ENCODE measurements at places on chromosomes 4 and X.
A peak's percentile ranks its signal among the peaks of the same experiment; 100 is the strongest.

GRCh38 chrX:5648941-5649568, 579.6 kb downstream of the NLGN4X start:
- no peak for DNase-seq

GRCh38 chr4:114282937-114283336, 303.5 kb upstream of the ARSJ start:
- DNase-seq, result no peak

DNA sequence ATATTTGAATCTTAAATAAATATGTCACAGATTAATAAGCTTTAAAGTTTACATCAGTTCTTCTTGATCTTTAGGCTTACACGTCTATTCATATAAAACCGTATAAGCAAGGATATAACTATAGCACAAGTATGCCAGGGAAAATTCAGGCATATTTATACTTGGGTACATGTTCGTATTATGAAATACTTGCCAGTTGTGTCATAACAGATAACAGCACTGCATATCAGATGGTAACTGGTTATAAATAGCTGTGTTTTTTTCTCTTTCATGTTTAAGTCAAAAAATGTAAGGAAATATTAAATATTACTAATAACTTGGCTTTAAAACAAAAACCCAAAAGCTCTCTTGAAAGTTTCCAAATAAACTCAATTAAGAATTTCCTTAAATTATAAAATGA, 17.5 kb downstream of the BRWD3 start:
- DNase-seq, result no peak

DNA sequence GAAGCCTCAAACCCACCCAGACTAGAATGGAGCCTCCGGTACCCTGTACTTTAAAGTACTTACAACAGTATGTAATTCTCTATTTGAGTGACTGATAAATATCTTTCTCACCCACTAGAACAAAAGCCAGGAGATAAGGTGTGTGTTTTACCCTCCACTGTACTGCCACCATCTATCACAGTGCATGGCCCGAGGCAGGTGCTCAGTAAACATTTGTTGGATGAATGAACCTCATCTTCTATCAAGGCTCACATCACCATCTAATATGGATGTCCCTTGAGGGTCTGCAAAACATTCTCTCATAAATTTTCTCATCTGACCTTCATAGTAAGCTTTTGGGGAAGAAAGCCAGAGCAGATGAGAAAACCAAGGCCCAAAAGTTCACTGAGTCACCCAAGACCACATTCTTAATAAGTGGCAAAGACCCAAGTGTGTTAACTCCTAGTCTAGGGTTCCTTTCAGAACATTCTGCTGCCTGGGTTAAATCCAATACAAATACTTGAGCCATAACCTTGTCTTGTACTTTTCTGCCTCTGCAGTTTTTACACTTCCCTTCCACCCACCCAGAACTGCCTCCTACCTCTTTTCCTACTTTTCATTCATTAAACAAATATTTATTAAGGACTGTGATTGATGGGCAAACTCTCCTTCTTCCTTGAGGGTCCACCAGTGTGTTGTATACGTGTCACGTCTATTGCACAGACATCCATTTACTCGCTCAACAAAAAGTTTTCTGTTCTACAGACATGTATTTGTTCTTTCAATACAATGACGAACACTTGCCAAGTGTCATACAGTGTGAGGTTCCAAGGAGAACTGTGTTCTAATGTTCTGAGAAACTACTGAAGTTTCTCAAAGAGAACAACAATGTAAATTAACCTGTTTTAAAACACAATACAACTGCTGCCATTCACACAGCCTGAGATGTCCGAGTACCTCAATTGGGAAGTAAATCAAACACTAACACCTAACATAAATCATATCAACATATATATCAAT, 35.7 kb downstream of the APBB2 start:
- peak; percentile 47 for DNase-seq

DNA sequence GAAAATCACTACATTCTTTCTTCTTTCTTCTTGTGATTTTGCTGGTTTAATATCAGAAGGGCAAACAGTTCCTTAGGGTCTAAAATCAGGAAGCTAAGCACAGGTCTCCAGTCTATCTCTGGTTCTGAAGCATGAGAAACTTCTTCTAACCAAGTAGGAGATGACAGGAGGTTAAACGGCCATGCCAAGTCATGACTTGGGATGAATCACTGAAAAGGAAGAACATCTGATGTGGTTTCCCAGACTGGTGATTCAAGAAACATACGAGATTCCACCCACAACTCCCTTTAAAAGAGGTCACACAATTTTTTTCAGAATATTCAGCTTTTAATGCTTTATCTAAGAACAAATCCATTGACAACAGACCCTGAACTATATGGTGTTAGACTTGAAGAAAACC, 684.0 kb upstream of the PRKX start:
- DNase-seq, result peak; percentile 0

DNA sequence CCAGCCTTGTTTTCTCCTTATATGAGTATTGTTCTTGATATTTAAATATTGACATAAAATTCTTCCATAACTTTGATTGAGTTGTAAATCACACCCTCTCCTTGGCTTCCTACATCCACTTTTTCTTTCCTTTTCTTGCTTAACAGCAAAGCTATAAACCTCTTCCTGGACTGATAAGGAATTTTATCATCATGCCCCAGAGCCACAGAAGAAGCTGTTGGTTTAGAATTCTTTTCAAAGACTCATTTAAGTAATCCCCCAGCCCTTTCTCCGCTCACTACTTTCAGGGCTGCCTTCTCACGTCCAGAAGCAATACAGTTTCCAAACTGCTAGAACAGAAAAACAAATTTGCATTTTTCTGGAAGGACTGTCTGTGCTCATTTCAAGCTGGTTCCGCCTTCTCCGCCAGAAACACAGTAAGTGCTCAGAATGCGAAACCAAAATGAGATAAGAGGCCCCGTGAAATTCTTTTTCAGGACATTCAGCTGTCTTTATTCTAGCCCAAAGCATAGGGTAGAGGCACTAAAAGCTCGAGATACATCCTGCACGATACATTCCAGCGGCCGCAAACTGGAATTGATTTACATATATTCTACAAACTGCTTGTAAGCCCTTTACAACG, 849 bp downstream of the MID1 start:
- no peak for DNase-seq

- DNase-seq, result no peak
Observed at GRCh38 chrX:119986203-119986602, 42.7 kb upstream of the NKAP start.

DNA sequence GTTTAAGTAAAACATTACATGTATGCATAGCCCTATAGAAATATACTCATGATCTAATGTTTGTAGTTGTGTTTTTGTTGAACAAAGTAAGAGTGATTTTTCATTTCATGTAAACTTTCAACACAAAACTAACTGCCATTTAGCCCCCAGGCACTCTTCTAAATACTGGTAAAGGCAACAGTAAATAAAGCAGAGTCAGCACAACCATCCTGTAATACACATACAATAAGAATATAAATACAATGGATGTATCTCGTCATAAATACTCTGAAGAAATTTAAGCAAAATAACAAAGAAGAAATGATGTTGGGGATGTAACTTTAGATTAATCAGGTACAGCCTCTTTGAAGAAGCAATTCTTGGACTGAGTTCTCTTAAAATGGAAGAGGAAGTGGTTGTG, 821.2 kb downstream of the ARAP2 start:
- DNase-seq, result no peak

DNA sequence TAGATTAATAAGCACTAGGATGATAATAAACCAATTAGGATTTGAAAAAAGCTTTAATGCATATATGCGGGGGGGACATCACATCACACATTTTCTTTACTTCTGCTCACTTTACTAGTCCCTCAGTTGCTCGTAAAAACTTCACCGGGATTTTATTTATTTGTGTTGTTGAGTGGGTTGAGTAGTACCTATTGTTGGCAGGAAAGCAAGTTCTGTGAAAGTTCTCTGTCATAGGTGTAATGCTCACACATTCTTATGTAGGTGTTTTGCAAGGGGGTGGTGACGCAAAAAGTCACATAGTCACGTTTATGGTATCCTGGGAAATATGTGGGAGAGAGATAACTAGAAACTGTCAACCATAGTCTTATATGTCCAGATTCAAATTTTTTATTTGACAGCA, 65.3 kb downstream of the PDLIM5 start:
- no peak for DNase-seq

DNA sequence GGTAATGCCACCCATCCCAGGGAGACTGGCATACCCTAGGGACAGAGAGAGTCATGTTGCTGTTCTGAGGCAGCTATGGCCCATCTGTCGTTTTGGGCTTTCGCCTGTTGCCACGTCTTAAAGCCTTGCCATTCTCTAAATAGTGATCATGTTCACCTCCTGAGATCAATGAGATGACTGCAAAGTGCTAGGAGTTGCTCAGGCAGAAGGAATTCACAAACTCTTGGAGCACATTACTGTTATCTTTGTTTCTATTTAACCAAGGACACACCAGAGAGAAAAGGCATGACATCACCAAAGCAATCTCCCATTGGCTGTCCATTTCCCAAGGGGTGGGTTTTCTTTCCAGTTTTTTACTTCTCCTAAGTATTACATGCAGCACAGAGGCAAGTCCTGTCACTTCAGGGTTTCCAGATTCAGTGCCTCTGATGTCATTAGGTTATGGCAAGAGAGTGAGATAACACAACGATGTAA, 37.1 kb upstream of the SETD7 start:
- peak; percentile 24 for DNase-seq

DNA sequence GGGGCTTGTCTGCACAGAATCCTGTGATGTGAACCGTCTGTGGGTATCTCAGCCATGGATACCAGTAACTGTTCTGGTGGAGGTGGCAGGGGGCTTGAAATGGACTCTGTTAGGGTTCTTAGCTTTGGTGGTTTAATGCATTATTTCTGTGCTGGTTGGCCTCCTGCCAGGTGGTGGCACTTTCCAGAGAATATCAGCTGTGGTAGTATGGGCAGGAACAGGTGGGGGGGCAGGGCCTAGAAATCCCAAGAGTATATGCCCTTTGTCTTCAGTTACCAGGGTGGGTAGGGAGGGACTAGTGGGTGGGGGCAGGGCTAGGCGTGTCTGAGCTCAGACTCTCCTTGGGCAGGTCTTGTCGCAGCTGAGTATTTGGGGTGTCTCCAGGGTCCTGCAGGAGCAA, 106.7 kb downstream of the KIT start:
- no peak for DNase-seq

DNA sequence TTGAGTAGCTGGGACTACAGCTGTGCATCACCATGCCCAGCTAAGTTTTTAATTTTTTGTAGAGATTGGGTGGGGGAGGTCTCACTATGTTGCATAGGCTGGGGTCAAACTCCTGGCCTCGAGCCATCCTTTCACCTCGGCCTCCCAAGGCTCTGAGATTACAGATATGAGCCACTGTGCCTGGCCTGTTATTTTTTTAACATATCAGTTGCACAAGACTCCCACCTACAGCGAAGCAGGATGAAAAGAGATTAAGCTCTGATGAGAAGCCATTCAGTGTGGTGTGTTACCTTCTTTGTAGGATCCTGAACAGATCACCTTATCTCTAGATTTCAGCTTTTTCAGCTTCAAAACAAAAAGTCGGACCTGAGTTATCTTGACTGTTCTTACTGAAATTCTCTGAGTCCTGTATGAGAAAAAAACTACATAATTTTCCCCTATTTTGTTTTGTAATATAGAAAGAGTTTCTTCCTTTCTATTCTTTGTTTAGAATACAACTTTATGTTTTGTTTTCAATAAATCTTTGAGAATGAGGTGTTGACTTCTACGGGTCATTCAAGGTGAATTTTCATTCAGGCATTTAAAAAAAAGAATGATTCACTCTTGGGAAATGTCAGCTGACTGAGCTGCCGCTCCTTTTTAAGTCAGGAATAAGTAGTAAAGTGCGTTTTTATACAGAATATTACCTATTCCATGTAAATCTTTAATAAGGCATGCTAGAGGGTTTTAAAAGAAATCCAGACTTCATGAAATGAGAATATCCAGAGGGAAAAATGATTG, 134.6 kb downstream of the ARSF start:
- DNase-seq, result no peak

DNA sequence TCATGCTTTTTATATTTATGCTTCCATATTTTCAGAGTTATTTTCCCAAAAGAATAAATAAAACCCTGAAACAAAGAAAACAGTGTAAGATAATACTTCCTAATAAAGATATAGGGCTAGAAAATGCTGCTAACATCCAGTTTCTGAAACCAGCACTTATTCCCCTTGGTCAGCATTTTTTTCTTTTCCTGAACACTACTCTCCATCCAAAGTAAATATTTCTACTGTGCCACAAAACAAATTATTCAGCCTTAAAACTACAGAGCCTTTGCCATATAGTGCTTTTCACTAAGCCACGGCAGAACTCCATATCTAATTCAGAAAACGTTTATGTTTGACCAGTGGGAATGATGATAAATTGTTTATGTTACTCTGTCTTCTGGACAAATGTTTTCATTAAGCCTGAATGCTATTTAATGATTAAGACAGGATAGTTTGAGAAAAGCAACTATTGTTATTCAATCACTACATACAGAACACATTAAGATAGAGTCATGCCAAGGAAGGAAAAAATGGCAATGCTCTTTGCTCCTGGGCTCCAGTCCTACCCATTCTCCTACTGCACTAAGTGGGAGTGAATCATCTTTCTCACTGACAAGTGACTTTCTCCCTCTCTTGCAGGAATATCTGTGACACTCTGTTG, 723.9 kb downstream of the FAT4 start:
- DNase-seq, result no peak

GRCh38 chr4:153887217-153887616, 98.3 kb upstream of the SFRP2 start:
- no peak for DNase-seq

- DNase-seq, result no peak
Observed at GRCh38 chrX:139795196-139795595, 87.2 kb upstream of the MCF2 start.

- DNase-seq, result no peak
Observed at GRCh38 chr4:67122029-67122428, 423.3 kb downstream of the CENPC start.

GRCh38 chrX:41512394-41512793, 65.3 kb downstream of the NYX start:
- DNase-seq, result no peak

GRCh38 chr4:182969651-182970279, 52.6 kb upstream of the DCTD start:
- DNase-seq, result no peak

- DNase-seq, result no peak
Observed at GRCh38 chrX:41391606-41392005, 55.5 kb upstream of the NYX start.

GRCh38 chr4:31234494-31234893, 514.3 kb downstream of the PCDH7 start:
- no peak for DNase-seq

- DNase-seq, result no peak
Observed at GRCh38 chr4:47104986-47105385, 73.6 kb downstream of the GABRB1 start.

GRCh38 chrX:10875995-10876394, 235.1 kb upstream of the HCCS start:
- DNase-seq, result no peak

DNA sequence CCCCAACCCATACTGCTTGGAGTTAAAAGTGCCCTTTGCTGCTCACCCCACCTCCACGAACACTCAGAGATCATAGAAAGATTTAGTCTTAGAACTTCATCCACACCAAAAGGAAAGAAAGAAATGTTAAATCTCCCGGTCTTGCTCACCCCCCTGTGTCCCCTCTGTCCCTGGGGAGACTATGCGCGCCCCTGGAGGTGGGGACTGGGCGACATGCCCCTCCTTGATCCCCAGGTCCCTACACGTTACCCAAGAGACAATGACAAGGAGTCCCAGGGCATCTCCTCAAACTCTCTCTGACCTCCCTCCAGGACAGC, 620 bp downstream of the ITM2A start:
- DNase-seq, result no peak

- DNase-seq, result peak; percentile 25
Observed at GRCh38 chr4:77453911-77454310, 151.7 kb upstream of the CXCL13 start.

Data from MG63 (cell line).